ENCODE measurements at places on chromosomes 4 and X.
A peak's percentile ranks its signal among the peaks of the same experiment; 100 is the strongest.

GRCh38 chr4:16827794-16828724, 70.4 kb downstream of the LDB2 start:
- DNase-seq: no peak

- DNase-seq: no peak
These were observed 104.0 kb downstream of the CEP44 start for GRCh38 chr4:174387721-174388120.

DNA sequence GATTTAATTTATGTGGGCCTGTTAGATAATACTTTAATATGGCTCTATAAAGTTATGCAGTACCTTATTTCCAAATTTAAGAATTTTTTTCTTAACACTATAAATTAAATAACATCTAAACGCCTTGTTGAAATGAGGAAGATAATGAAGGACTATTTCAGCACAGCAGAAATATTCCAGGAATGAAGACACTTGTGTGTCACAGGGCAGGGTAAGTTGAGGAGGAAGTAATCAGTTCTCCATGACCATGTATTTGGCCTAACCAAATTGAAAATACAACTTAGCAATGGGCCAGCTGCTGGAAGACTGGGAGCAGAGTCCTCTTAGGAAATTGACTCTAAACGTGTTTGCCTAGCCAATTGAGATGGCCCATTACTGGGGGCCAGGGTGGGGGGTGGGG, 16.9 kb downstream of the CXCL3 start:
- no peak for DNase-seq

DNA sequence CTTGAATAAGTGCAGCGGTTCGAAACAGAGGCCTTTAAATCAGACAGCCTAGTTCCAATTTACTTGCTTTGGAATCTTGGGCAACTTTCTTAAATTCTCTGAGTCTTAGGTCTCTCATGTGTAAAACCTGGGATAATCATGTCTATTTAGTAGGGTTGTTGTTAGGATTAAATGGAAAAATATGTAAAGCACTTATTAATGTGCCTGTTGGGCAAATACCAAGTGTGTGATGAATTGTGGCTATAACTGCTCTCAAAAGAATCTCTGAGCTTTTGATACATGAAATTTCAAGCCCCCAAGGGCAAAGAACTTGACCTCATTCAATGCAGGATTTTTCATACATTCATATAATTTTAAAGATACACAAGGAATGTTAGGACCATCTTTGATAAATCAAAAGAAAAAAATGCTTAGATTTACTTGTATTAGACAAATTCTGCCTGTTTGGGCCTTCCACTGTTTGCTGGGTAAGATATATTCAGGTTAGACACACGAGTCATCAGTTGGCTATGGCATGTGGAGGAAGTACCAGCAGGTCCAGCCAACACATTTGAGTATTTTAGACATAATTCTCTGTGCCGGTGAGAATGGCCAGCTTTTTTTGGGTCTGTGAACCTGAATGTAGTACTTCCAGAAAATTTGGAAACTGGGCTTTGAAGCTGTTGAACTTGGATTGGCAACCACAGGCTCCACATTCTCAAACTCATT, 241.4 kb upstream of the CNKSR2 start:
- no peak for DNase-seq

DNA sequence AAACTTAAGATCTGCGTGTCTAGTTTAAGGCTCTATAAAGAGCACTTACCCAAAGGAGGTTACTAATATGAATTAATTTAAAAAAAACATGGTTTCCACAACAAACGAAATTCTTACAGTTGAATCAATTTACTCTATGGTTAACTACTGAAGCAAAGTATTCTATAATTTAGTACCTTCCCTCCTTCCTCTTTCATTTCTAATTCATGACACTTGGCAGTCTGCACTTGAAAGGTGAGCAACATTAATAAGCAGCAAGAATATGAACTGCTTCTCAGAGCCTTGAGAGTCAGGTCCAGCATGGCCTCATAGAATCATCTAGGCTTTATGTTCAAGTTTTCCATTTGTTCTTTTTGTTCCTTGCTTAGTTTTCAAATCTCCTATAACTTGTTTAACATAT, 42.7 kb downstream of the TAPT1 start:
- DNase-seq: no peak

- DNase-seq: no peak
These were observed 1.8 kb downstream of the ARHGAP4 start for GRCh38 chrX:153924149-153924861.

DNA sequence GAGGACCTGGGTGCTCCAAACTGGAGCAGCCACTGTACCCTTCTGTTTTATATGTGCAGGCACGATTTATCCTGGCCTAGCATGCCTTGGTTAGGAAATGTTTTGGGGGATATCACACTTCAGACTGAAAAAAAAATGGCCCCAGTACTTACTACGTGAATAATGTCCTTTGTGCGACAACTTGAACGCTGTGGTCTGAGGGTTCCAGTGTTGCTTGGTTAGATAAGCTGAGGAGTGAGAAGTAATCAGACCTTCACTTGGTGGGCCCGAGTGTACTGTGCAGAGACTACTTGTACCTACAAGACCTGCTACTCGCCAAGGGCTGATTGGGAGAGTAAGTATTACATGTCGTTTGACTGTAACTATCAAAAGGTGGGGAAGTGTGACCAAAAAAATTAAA, 678 bp downstream of the DNAAF6 start:
- DNase-seq: no peak

GRCh38 chrX:141341743-141342142, 99.4 kb upstream of the SPANXC start:
- no peak for DNase-seq

DNA sequence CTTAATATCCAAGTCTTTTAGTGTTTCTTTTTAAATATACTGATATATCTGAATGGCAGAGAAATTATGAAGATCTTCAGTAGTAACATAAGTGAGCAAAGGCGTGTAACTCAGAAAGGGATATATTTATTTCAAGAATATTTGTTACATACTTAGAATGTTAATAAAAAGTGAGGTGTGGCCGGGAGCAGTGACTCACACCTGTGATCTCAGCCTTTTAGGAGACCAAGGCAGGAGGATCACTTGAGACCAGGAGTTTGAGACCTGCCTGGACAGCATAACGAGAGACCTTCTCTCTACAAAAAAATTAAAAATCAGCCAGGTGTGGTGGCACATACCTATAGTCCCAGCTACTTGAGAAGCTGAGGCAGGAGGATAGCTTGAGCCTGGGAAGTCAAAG, 651.0 kb downstream of the ADGRL3 start:
- no peak for DNase-seq

- no peak for DNase-seq
These were observed 93.9 kb upstream of the C1QTNF7 start for GRCh38 chr4:15333692-15334633.

DNA sequence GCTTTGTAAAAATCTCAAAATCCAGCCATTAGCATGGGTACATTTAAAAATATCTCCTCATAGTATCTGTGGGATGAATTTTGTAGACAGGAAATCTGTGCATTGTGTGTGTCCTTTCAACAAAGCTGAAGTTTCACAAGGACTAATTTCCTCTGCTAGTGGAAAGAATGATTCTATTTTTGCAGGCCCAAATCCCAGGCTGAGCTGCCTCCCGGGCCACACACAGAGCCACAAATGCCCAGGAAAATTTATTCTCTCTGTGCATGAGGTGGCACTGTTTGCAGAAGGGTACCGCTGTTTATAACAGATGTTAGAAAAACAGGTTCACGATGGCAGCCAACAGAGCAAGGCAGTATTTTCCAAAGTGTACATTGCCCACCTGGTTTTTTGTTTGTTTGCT, 11.0 kb upstream of the VCX3B start:
- DNase-seq: no peak

DNA sequence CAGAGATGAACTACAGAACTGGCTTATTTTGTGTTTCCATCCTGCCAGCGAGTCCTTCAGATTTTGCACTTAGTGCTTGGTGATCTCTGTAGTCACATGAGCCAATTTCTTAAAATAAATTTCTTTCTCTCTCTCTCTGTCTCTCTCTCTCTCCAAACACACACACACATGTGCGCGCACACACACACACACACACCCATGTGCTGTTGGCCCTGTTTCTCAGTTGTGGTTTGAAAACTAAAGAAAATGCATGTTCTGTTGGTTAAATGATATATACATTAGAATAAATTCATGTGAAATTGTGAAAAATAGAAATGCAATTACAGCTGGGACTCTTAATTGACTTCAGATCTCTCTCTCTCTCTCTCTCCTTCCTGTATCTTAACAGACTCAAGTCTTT, 399.3 kb downstream of the FAT4 start:
- no peak for DNase-seq

DNA sequence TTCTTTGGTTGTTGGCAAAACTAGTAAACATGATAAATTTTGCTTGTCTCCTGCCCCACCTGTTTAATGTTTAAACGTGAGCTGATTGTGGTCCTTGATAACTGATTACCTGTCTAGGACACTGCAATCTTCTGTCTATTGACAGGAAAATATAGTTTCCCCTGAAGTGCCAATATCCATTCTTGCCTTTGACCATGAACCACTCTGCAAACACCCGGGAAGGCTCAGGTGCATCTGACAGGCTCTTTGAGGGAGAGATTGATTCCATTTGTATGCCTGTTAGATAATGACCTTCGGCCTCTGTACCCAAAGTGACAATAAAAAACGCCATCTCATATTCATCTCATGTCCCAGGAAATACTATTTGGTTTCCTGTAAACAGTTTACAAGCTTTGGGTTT, 453.0 kb downstream of the CENPC start:
- no peak for DNase-seq

- DNase-seq: no peak
These were observed 217.0 kb downstream of the GC start for GRCh38 chr4:71566856-71567255.

GRCh38 chrX:131305926-131306325, 16.8 kb upstream of the IGSF1 start:
- DNase-seq: no peak

DNA sequence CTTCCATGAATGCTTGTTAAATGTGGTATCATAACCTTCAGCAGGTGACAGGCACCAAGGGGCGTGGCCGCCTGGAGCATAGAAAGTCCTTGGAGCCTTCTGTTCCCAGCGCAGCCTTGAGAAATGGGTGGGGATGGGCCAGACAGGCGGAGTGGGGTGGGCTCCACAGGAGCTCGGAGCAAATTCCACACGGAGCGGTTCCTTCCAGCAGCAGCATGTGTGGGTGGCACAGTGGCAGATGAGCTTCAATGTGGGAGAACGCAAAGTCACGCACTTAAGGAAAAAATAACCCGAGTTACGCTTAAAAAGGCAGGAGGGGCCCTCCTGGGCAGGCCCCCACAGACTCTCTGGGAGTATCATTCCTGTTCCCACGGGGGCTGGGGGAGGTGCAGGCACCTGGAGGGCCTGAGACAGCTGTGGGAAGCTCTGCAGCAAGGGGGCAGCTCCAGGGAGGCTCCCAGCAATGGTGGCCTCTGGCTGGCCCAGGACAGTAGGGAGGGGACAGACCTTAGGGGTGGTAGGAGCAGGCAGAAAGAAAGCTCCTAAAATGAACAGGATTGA, 15.3 kb downstream of the TMEM271 start:
- DNase-seq: peak; percentile 31

DNA sequence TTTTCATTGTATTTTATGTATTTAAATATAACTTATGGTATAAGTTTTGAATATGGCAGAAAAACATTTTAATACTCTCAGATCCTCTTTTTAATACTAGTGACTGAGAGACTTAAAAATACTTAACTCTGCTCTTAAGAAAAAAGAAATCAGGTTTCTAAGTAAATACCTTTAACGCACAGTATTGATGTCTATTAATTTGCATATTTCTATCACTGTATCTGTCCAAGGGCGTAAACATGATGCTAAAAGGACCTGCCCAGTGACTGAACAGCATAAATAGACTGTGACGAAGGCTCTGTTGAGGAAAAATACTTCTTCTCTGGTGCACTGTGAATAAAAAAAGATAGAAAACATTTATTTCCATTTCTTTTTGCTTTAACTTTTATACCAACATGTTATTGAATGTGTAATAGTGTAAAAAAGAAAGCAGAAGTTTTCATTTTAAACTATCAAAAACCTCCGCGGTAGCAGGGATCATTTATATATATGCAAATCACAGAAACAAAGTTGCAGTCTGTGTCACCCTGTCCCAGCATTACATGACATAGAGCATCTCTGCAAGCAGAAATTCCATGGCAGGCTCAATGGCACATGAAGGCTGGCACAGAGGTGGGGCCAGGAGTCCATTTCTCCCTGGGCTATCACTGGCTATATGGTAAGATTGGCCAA, 75.4 kb downstream of the ZAR1 start:
- DNase-seq: no peak

DNA sequence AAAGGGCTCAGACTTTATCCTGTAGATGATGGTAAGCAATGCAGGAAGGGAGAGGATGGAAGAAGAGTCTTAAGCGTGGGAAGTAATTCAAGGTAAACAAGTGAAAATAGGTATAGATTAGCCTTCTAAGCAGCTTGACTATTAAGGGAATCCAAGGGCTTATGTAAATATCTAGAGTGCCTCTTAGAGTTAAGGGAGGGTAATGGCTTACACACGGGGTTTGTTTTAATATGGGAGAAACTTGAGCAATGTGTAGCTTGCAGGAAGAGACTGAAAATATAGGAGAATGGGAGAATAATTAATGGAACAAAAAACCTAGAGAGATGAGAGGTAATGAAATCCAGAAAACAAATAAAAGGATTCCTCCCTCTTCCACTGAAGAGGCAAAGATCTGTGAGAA, 12.8 kb upstream of the SAP30 start:
- DNase-seq: no peak

DNA sequence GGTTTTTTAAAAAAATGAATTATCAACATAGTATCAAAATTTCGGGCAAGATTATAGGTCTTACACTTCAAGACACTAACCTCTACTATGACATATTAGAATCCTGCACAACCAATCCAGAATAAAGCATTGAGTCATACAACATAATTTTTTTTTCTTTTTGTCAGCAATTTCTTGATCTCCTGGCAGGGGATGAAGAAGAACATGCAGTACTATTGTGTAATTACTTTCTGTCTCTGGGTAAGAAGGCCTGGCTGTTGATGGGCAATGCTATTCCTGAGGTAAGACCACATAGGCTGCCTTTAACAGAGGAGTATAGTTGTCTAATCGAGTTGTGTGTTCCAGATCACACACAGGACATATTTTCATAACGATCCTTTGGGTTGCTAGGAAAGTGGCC, 67.5 kb downstream of the FBXL5 start:
- DNase-seq: no peak

DNA sequence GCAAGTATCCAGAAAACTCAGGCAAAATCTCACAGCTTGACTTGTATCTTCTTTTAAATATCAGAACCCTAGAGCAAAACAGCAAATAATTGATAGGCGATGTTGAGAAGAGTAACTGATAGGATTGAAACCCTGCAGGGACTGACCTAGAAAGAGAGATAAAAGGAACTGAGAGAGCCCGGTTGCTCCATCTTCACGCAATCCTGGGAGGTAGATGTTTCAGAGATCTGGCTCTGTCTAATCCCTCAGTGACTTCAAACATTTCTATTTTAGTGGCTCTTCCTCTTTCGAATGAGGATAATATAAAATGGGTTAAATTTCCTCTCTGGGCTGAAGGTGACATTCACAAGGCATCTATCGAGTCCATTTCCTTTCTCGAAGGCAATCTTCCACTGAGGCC, 39.3 kb upstream of the RPL34 start:
- no peak for DNase-seq

GRCh38 chr4:186642530-186642929, 81.1 kb downstream of the FAT1 start:
- DNase-seq: no peak

GRCh38 chr4:121675715-121676114, 21.1 kb downstream of the ANXA5 start:
- DNase-seq: no peak
